ENCODE measurements at places on chromosomes 2 and 18.

GRCh38 chr2:17821535-17822444 is 5.5 kb downstream of the MSGN1 start:
- no peak for DNase-seq

DNA sequence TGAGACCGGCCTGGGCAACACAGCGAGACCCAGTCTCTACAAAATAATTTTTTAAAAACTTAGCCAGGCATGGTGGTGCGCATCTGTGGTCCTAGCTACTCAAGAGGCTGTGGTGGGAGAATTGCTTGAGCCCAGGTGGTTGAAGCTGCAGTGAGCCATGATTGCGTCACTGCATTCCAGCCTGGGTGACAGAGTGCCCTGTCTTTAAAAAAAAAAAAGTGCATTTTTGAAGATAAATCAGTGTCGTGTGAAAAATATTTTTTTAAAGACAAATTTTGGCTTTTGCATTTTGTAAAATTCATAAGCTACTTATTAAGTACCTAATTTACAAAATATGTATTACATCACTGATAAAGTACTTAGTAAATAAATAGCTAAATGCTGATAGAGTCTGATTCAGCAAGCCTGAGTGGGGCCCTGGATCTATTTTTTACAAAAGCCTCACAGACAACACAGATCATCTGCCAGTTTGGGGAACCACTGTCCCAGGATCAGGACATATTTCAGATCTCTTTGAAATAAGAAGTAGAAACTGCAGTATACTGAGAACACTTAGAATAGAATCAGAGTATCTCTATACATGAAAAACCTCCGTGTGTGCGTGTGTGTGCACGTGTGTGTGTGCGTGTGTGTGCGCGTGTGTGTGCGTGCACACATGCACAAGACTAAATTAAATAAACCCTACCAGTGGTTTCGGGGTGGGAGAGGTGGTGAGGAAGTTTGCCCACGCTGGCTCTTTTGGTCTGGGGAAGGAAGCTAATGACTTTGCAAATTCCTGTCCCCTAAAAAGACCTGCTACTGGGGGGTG is 61.6 kb downstream of the AAK1 start:
- DNase-seq = no peak

DNA sequence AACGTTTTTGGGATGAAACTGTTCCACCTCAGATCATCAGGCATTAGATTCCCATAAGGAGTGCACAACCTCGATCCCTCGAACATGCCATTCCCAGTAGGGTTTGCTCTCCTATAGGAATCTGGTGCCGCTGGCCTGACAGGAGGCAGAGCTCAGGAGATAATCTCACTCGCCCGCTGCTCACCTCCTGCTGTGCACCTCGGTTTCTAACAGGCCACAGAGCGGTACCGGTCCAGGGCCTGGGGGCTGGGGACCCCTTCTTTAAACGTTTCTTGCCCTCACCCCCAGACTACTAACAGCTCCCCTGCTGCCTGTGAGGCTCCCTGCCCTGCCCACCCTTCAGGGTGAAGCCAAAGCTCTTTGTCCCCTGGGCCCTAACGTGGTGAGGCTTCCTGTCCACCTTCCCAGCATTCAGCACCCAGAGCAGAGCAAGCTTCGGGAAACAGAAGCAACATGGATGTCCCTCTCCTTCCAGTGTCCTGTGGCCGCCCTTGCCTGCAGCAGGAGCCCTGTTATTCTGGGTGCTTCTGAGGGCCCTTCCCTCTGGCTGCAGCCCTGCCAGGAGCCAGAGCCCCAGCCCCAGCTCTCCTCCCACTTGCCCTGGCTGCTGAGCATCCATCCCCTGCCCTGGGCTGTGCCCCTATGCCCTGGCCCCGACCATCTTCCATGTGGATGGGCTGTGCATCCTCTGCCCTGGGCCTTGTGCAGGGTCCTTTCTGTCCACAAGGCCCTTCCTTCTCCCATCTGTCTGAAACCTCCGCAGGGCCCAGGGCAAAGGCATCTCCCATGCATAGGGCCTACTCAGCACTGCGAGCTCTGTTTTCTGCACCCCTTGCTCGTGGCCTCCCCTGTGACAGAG is 140.1 kb downstream of the MBP start:
- DNase-seq = no peak

DNA sequence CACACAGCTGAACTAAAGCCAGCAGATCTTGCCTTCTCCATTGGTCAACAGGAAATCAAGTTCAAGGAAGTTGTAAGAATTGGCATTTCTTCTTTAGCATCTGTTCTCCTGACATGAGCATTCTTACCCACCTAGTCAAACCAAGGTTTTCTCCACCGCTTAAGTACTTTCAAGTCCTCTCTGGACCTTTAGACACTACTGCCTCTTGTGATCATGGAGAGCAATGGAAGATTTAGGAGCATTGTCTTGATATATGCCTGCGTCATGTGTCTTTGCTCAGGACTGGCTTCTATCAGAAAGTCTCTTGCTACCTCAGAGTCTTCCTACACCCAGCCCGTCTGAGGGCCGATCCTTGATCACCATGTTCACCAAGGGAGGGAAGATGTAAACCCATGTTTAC is 262.2 kb downstream of the PHLPP1 start:
- DNase-seq = no peak

DNA sequence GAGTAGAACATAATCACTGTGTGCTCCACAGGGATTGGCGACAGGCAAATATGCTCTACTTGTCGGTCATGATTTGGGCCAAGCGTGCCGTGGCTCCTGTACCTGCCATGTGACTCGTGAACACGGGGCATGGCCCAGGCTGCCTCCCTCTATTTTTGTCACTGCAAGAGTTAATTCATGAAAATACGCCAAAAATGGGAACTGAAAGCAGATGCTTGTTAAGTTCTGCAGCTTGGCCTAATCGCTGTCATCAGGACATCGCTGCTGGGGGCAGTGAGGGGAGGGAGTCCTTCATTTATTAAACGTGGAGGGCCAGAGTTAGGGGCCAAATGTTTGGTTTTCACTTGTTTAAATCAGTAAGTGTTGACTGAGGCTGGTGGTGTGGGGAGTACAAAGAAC is 177.8 kb downstream of the BCL2 start:
- DNase-seq = no peak

GRCh38 chr2:26672112-26672817 is 20.3 kb upstream of the KCNK3 start:
- DNase-seq = no peak

GRCh38 chr18:26336572-26336971 is 110.3 kb downstream of the TAF4B start:
- no peak for DNase-seq

DNA sequence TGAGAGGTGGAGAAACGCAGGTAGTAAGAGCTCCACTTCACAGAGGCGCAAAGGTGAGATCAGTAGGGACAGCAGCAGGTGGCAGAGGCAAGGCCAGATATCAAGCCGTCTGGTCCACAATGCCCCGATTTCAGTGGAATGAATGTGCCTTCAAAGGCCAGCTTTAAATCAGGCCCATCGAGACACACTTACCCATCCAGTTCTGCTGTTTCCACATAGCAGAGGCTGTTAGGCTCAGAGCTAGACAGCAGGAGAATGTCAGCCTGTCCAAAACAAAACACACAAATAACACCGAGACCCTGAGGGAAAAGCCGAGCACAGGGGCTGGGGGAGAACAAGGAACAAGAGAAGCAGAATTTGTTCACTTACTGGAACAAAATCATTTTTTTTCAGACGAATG is 75.8 kb upstream of the NARS1 start:
- DNase-seq = no peak

GRCh38 chr18:13823707-13824395 is at the start of gene MC5R:
MC5R (plus strand) TSS chr18:13824149; CDS start chr18:13825766, 1,617 bp downstream.
- peak; percentile 76 for DNase-seq

All from neural crest cell (in vitro differentiated cells).